ENCODE measurements at places on chromosomes 5 and 9.
A peak's percentile ranks its signal among the peaks of the same experiment; 100 is the strongest.

DNA sequence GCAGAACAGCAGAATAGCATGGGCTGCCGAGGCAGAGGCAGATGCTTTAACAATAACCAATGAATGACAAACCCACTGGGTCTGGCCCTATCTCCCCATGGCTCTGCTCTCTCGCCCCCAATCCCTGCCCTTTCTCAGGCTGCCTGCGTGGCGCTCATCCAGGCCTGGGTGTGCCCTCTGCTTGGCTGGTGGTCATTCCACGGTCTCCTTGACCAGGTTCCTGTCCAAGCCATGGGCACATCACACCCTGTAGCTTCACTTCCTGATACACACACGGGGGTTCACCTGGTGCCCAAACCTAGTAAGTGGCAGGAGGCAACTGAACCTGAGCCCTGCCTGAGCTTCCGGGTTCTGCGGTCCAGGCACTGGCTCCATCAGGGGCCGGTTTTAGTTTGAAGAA, 87.6 kb downstream of the DAP start:
- no peak for DNase-seq

- DNase-seq: no peak
Measured at GRCh38 chr5:150419630-150420270, 7.0 kb upstream of the CD74 start.

DNA sequence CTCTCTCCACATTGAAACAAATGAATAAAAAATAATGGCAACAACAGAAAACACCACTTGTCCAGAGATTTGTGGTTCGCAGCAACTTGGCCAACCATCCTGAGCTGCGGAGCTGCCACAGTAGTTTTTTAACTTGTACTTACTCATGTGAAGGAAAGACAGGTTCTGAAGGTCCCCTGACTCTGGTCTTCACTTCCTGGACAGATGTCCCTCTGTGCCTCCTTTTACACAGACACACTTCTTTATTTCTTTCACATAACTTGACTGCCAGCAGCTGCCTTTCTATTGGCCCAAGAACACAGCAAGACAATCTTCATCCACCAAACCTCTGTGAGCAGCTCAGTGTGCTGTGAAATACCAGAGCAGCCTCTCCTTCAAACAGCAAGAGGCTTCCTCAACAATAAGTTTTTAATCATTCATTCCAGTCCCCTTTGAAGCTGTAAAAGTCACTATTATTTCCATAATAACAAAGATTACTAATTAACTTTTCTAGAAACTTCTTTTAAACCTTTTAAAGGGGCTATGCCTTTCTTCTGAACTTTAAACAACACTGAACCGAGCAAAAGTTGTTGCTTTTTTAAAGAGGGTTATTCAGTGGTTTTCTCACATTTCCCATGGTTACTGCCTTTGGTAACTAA, 198.7 kb downstream of the NR2F1-AS1 start:
- no peak for DNase-seq

GRCh38 chr5:2742921-2743679, 8.4 kb downstream of the IRX2 start:
- DNase-seq: no peak

DNA sequence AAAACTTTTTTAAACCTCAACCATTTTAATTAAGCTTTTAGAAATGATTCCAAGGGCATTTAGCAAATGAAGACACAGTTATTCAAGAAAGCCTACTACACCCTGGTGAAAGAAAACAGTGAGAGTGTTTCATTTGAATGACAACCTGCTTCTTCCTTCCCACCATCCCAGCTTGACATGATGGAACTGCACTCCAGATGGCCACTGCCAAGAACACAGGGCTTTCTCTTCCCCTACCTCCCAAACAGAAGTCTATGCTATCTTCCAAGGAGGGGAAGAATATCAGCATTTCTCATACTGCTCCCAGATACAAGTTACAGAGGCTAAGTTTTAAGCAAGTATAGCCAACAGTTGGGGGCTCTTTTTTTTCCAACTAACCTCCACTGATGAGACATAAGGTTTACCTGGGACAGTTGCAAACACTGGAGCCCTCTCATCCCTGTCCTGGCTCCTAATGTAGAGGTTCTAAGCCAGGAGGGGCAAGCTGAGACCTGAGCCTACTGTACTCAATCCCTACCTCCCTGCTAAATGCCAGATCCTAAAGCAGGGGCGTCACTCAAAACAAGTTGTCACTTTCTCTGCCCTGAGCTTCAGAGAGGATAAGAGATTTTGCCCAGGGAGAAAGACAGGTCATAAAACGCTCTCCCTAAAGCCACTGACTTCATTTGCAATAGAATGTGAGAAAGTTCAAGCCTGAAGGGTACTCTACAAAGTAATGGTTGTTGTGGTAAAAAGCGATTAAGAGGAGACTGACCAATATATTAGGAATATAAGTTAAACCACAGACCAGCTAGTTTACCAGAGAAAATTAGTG, 88.5 kb upstream of the SLC27A6 start:
- DNase-seq: no peak

DNA sequence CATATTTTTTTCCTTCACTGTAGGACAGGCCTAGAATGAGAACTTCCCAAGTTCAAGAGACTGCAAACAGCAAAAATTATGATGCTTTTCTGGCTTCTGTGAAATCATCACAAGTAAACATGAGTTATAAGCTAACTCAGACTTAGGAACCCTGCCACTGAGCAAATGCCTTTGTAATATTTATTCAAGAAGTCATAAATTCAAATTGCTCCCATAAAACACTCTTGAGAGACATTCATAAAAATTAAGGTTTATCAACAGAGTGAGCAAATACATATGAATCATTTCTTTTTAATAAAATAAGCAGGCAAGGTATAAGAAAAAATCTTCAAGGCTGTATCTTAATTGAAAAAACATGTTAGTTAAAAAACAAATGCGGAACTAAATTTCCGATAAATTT, 124.2 kb downstream of the GNA14 start:
- DNase-seq: no peak

DNA sequence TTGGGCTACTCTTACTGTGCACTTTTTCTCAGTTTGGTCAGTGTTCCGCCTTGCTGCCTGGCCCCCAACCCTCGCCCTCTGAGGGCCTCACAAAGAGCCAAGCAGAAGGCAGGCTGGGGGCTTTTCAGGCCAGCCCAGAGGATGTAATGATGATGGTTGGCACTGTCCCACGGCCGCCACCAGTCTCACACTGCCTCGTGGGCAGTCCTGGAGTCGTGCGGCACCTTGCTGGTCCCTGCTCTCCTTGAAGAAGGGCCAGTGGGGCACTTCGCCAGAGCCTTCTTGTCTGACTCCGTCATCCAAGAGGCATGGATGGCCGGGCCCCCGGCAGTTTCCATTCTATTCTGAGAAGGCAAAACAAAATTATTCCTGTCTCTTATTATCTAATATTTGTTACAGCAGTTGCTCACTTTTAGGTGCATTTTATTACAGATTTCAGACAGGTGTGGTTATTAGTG, 21.0 kb downstream of the TENT4A start:
- no peak for DNase-seq

GRCh38 chr9:89706731-89707191, 101.9 kb downstream of the GADD45G start:
- DNase-seq: no peak

DNA sequence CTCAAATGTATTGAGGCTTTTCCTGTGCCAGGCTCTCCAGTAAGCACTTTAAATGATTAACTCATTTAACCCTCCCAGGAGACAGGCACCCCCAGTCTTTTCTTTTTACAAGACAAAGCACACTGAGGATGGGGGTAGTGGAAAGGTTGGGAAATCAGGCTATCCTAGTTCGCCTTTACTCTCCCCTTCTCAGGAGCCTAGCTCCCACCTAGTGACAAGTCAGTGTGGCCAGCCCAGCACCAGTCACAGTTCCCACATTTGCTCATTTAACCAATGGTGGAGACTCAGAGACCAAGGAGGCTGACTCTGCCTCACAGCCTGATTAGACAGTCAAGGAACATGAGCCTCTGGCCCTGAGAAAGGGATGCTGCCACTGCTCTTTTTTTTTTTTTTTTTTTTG, 3.5 kb downstream of the ALDH7A1 start:
- DNase-seq: no peak

DNA sequence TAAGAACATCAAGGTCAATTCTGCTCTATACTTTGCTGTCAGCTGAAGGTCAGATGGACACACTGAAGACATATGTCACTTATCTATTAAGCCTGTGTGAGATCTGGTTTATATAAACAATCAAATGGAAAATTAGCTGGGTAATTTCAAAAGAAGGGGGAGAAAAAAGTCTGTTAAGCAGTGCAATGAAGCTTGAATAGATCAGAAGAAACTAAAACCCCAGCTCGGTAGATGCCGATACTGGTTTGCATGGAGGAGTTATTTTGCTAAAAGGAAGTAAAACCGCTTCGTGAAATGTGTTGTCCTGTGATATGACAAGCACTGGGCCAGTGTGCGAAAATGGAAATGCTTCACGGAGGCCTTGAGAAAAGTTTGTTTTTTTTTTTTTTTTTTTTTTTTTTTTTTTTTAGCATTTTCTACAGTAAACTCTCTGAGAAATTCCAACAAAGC, 148.8 kb downstream of the MEF2C start:
- no peak for DNase-seq

GRCh38 chr5:36049949-36050348, 16.7 kb downstream of the UGT3A2 start:
- DNase-seq: no peak

DNA sequence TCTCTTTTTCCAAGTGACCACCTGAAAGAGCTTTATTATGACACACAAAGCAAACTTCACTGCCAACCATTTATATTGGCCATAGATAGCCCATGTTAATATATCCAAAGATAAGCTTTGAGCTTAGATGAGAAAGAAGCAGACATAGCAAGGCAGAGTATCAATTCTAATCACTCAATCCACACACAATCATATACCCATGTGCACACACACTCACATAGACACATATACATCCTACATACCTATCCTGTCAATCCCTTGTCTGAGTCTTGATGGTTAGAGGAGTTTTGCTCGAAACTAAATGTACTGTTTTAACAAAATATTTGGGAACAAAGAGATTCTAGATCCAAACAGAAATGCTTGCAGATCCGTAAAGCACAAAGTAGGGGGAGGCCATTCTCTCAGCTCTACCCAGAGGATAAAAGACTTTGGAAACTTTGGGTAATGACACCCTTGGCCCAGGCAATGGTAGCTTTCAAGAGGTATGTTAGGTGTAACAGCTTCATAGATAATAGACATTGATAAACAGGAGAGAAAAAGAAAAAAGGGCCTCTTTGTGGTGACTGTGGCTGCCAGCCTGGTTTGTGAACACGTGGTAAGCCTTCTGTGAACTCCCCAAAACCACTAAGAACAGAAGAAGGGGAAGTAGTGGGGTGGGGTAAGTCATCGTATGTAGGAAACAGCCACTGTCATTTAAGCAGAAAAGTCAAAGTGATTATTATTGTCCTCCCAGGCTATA, 121.6 kb downstream of the TLR4 start:
- DNase-seq: peak; percentile 56

DNA sequence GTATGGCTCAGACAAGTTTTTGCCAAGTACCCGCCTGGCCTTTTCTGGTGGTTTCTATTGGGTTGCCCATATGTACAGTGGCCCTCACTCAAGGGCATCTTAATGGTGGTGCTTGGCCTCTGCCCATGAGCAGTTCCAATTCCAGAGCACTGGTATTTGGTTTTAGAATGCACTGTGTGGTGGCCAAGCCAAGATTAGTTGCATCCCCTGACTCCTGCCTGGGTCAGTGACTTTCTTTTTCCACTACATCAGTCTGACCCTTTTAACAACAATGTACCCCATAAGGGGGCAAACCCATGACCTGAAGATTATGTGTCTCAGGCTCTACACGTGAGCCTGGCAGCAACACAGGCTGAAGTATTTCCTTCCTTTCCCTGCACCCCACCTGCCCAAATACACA, 34.2 kb downstream of the NPR3 start:
- DNase-seq: no peak

DNA sequence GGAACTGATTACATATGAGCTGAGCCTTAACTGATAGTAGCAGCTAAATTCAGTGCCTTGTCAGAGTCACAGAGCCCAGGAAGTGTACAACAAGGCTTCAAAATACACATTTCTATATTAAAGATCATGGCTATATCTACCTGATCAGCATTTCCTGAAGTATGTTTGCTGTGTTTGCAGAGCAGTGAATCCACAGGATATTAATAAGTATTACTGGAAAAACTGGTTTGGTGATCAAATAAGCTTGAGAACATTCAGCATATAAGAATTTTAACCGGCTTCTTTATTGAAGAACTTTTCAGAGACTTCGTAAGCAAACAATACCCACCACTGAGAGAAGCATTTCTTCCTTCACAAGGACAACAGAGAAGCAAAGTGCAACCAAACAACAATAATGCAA, 227.0 kb downstream of the ELAVL2 start:
- DNase-seq: no peak

GRCh38 chr9:106922026-106922425, 59.1 kb downstream of the ZNF462 start:
- no peak for DNase-seq

DNA sequence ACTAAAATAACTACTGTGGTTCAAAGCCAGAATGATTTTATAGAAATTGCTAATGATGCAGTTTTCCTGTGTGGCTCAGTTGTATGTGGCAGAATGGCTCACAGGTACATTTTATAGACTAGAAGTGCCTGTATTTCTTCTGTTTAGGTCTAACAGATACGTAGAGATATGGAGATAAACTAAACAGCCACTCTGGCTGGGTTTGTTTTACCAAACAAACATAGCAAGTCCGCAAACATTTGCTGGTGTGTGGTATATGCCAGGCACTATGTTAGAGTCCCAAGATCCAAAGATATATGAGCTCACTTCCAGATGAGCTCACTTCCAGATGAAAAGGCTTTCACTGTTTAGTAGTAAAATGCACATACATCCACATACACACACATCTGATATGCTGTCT, 24.4 kb downstream of the ADRB2 start:
- DNase-seq: no peak

GRCh38 chr9:134303601-134304000, 22.7 kb upstream of the RXRA start:
- DNase-seq: no peak

GRCh38 chr9:109455391-109455790, 42.7 kb downstream of the PTPN3 start:
- DNase-seq: no peak

DNA sequence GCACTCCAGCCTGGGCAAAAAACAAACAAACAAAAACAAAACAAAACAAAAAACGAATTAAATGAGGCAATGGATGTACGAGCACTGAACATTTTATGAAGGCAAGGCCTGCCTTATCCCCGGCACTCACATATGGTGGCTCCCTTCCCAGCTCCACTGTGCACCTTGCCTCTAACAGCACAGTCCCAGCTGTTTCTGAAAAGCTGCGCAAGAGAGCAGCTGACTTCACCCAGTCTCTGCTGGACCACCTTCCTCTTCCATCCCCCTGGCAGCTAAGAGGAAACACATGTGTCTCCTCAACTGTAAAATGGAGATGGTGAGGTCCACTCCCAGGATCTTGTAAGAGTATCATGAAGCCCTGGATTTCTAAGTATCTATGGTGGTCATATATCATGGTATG, 100.7 kb downstream of the KLF4 start:
- DNase-seq: no peak

GRCh38 chr5:92081958-92082712, 699.0 kb upstream of the ARRDC3 start:
- no peak for DNase-seq

DNA sequence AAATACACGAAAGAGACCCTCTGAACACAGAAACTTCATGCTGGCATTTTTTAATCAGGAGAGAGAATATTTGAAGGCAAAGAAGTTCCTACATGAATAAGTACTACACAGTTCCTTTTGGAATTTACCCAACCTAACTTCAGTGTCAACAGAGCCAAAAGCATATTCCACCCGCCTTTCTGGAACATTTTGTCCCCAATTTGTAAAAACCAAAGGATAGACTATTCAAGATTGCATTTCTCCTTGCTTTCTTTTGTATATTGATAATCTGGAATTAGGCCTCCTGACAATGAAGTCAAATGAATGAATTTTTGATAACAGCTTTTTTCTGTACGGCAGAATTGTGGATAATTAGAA, 39.4 kb upstream of the TRAF1 start:
- DNase-seq: no peak

All from DND-41 (cell line).